ENCODE measurements at places on chromosomes 13 and 19. TPM values are rescaled to one million over a fixed set of nuclear protein-coding genes. Genes with fewer than 3 reads are reported as not detected.

Gene PEAK3
- not detected for total RNA-seq

Gene VSTM1
- total RNA-seq, result not detected

Gene FFAR1
- not detected for total RNA-seq

Gene ACP4
- total RNA-seq, result not detected

Gene ZNF99
- not detected for total RNA-seq

Gene KLF1
- not detected for total RNA-seq

Gene FFAR2
- total RNA-seq, result not detected

Gene SERTM1
- not detected for total RNA-seq

Gene PSG2
- not detected for total RNA-seq

Gene N4BP2L2
- 54.1 TPM for total RNA-seq

Gene NOP53
- 543 TPM for total RNA-seq

Gene STRN4
- total RNA-seq, result 81.7 TPM

Gene ZNF579
- total RNA-seq, result 8.6 TPM

Gene ITM2B
- total RNA-seq, result 39.7 TPM

Gene KLK3
- not detected for total RNA-seq

DNA sequence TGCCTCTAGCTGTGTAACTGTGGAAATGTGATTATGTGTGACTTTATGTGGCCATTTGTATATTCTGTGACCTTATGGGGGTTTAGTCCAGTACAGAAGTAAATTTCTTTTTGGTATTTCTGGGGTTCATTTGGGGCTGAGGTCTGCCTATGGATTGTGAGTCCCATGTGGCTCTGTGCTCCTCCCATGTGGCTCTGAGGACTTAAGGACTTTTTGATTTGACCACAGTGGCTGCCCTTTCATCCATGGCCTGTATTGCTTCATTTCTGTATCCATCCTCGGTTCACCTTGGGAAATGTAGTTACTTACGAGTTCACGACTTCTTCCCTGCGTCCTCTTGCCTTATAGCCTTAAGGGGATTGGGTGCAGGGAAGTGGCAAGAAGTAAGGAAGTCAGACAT lies 1.0 kb downstream of the ZNF420 start:
- DNase-seq, result no peak

- no peak for DNase-seq
These were observed at the start of gene RNF225 for GRCh38 chr19:58395220-58395978. TSS of gene RNF225 (plus strand) at chr19:58395656. CDS start at chr19:58396090, 434 bp downstream.

GRCh38 chr13:48265217-48265815 lies 32.3 kb downstream of the ITM2B start:
- DNase-seq, result no peak

- DNase-seq, result peak; percentile 84
These were observed 17.5 kb upstream of the NWD1 start for GRCh38 chr19:16702123-16702522.

- DNase-seq, result no peak
These were observed 1114.5 kb upstream of the ATXN8OS start for GRCh38 chr13:68993154-68993553.

DNA sequence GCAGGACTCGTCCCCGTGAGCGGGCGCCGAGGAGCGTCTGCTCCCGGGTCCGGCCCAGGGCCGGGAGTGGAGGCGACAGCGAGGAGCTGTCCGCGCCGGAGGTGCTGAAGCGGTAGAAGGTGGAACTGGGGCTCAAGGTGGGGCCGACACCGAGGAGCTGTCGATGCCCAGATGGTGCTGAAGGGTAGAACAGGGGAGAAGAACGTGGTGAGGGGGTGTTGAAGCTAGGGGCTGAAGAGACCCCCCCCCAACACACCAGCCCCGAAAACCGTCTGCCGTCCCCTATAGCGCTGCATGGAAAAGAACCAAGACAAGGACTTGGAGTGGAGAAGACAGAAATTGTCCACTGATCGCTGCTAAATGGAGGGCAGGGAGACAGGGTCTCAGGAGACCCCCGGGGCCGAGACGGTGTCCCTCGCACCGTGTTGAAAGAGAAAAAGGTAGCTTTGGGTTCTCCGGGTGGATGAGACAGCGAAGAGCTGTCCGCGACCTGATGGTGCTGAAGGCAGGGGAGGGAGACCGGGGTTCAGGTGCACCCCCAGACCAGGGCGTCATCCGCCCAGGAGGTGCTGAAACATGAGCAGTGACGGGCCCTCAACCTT lies 7.1 kb upstream of the PDE4C start:
- DNase-seq, result peak; percentile 48

DNA sequence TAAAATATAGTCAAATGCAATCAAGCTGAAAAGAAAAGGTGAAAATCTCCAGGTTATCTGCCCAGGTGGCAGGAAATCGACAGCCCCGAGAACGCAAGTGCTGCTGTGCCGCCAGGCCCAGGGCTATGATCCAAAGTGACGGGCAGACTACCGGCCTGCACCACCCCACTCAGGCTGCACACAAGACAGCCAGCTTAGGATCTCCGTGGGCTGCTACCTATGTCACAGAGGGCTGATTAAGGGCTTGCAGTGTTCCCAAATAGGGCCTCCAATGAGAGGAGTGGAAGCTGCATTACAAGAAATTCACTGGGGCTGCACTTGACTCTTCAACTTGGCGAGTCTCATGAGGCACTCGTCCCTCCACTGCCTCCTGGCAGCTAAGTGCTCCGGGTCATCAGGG lies 121.8 kb downstream of the CRYL1 start:
- DNase-seq, result no peak

GRCh38 chr13:110702089-110702488 lies 3.8 kb downstream of the CARS2 start:
- DNase-seq, result no peak

- no peak for DNase-seq
These were observed 62.9 kb downstream of the CHST8 start for GRCh38 chr19:33684538-33685232.

GRCh38 chr13:77719128-77719527 lies 21.6 kb downstream of the SLAIN1 start:
- DNase-seq, result no peak

DNA sequence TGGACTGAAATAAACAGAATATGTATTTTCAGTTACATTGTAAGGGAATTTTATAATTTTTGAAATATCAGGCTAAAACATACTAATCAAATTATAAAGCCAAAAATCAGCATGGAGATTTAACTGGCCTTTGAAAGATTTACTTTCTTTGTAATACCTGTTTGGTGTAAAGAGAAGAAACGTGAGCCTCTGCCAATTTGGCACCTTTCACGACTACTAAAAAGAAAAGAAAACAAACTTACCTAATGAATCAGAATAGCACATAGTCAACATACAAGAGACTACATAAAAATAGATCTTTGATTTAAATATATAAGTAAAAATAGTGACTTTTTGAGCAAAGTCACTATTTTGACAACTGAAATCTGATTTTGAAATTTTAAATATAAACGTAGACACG lies 87.4 kb downstream of the RBM26 start:
- DNase-seq, result no peak

- DNase-seq, result no peak
These were observed 87.6 kb upstream of the SLC7A1 start for GRCh38 chr13:29683041-29683440.

DNA sequence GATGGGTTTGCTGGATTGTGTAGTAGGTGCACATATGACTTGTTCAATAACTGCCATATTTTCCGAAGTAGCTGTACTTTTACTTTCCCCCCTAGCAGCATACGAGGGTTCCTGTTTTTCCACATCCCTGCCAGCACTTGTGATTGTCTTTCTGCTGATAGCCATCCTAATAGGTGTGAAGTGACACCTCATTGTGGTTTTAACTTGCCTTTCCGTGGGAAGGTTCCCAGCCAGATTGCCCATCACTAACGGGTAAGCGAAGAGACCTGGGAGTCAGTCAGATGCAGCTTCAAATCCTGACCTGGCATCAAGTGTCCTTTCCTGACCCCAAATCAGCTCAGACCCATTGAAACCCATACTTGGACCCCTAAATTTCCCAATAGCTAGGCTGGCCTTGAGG lies 4.5 kb downstream of the CLPTM1 start:
- DNase-seq, result no peak

DNA sequence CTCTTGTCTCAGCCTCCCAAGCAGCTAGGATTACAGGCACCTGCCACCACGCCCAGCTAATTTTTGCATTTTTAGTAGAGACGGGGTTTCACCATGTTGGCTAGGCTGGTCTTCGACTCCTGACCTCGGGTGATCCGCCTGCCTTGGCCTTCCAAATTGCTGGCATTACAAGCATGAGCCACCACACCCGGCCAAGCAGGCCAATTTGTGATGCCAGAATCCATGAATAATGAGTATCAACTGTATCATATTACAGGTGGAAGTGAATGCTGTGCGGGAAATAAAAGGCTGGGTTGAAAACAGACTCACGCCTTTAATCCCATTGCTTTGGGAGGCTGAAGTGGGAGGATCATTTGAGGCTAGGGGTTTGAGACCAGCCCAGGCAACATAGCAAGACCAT lies 3.6 kb upstream of the NFILZ start:
- peak; percentile 95 for DNase-seq

GRCh38 chr13:37627428-37627827 lies 28.9 kb upstream of the POSTN start:
- no peak for DNase-seq

GRCh38 chr13:95438297-95438696 lies 114.2 kb upstream of the CLDN10 start:
- no peak for DNase-seq

DNA sequence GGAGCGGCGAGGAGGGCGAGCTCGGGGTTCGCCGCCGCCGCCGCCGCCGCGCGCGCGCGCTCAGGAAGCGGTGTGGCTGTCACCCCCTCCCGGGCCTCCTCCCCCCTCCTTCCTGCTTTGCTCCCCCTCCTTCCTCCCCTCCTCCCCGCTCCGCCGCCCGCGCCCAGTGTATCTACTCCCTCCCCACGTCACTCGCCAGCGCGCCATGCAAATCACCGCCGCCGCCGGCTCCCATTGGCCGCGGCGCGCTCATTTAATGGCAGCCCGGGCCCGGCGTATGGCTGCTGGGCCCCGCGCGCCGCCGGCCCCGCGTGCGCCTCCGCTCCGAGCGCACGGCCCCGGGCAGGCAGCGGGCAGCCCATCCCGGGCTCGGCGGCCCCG lies 335 bp upstream of the SOX1 start:
- DNase-seq, result no peak

DNA sequence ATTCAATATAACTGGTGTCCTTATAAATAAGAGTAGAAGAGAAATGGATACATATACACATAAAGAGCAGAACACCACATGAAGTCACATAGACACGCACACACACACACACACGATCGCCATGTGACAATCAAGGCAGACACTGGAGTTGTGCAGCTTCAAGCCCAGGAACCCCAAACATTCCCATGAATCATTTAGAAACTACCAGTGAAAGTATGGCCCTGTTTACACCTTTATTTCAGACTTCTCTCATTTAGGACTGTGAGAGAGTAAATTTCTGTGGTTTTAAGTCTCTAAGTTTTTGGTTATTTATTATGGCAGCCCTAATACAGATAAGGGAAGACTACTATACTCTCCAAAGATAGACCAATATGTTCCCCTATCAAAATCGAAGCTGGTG lies 20.4 kb upstream of the TNFSF13B start:
- no peak for DNase-seq

- DNase-seq, result no peak
These were observed 1.1 kb downstream of the FKBP8 start for GRCh38 chr19:18541992-18542940.

DNA sequence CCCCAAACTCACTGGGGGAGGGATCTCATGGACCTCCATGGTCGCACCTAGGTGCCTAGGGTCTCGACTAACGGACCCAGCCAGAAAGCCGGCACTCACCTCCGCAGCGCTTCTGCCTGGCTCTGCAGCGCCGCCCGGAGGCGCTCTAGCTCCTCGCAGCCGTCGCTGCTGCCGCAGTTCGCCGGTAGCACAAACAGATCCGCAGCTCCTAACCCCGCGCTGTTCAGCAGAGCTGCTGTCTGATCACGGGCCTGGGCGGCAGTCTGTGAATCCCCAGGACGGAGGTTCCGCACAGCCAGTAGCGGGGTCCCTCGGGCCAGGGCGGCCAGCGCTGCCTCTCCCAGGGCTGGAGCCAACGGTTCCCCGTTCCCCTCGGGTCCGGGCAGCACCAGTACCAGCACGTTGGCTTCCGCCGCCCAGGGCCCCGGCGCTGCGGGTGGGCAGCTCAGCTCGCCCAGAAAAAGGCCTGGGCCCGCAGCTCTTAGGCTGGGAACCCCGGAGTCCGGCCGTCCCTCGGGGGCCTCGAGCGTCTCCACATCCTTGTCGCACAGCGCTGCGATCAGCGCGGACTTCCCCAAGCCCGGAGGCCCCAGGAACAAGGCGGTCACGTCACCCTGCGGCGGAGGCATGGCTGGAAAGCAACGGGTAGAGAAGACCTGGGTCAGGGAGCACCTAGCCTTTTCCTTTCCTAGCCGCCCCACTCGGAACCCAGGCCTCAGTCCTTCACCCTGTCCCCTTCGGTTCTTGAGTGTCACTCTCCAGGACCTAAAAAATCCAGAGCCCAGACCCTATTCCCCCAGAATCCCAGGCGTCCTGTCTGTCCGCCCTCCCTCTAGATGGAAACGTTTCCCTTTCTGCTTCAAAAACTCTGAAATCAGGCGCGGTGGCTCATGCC lies 977 bp downstream of the IRGQ start:
- peak; percentile 62 for DNase-seq

DNA sequence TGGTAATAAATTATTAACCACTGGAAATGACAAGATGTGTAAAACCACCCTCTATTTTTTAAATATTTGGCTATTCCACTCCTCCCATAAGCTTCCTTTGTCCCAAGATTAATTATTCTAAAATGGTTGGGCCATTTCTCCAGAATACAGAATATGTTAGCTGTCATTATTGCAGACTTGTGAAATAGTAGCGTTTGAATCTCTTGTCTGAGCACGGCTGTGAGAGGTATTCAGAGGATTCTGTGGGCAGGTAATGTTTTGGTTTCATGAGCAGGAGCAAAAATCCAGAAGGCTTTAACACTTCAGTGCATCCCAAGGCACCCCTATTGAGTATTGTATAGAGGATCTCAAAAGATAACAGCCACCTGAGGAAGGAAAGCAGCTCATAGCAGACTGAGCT lies 256.0 kb downstream of the UQCRFS1 start:
- DNase-seq, result no peak

All from MG63 (cell line).